ENCODE measurements at places on chromosomes 7 and 10. TPM values are rescaled to one million over a fixed set of nuclear protein-coding genes. Genes with fewer than 3 reads are reported as not detected.

Gene SEC31B
- total RNA-seq, result 19.6 TPM

Gene TYW1
- 40.9 TPM for total RNA-seq

GRCh38 chr7:155762036-155762435, 50.2 kb downstream of the SHH start:
- DNase-seq, result no peak

GRCh38 chr7:3087243-3087755, 43.6 kb upstream of the CARD11 start:
- DNase-seq, result no peak

GRCh38 chr7:153628825-153629224, 423.4 kb upstream of the DPP6 start:
- DNase-seq, result no peak

DNA sequence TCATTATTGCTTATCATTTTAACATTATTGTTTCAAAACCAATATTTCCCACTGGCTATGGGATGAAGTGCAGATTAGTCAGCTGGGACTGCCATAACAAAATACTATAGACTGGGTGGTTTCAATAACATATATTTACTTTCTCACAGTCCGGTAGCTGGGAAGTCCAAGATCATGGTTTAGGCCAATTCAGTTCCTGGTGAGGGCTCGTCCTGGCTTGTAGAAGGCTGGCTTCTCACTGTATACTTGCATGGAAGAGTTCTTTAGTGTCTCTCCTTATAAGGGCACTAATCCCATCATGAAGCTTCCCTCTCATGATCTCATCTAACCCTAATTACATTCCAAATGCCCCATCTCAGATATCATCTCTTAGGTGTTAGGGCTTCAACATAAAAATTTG, 101.3 kb downstream of the CHRM2 start:
- no peak for DNase-seq

DNA sequence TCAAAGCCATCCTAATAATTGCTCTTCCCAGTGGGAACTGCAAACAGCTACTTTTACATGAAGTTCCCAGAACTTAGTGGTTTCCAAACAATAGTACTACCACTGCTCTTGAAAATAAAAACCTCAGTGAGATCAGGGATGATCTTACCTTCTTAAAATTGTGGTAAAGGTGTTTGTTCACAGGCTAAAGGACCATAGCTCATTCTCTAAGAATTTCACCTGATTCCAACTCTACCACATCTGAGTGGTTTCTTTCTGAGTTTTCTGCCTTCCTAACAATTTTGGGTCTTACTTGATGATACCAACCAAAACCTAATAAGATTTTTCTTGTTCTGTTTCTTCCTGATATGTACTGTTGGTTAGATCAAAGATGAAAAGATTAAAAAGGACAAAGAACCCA, 45.6 kb upstream of the AGBL3 start:
- no peak for DNase-seq

DNA sequence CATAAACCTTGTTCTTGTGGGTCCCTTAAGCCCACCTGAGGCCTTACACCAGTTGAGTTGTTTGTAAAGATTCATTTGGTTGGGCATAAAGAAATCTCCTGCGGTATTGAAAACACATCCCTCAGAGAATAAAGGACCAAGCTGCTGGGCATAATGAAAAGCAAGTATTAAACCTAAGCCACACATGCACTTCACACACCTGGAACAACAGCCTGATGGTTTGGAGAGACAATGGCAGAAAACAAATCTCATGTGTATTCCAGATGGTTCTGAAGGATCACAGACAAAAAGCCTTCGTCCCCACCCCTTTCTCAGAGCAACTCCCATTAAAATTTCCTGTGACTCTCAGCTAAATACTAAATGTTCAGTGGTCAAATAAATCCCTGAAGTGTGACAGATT, 44.2 kb downstream of the FEZF1 start:
- DNase-seq, result no peak

DNA sequence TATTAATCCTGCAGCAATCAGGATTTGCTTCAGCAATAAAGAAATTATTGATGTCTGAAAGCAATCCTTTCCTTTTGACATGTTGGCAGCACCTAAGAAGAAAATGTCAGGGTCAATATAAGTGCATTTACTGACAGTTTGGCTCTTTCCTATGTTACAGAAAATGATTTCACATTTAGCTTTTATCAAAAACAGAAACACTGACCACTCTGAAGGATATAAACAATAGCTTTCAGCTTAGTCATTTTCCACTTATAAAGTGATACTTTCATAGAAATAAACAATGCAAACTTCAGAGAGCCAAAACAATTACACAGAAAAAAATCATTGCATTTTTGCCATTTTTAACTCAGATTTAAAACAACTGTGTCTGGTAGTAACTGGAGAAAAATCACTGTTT, 325.6 kb upstream of the KAT6B start:
- DNase-seq, result no peak

- no peak for DNase-seq
Measured at GRCh38 chr10:128863823-128864405, 603.1 kb upstream of the MGMT start.

GRCh38 chr10:42738679-42739078, 43.9 kb upstream of the BMS1 start:
- DNase-seq, result no peak

DNA sequence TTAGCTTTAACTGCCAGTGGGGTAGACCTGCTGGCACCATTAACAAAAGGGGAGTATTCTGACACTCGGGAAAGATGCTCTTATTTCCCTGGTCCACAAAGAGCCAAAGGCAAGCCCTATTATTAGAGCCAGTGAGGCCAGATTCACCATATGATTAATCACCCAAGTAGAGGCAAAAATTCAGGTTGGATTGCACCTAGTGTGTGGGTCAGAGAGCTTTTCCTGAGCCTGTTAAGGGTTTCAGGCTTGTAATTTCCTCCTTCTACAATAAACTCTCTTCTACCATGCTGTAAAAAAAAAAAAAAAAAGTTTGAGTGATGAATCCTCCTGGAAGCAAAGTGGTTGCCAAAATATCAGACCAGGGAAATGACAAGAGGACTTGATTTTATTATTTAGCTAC, 163.5 kb downstream of the MBL2 start:
- no peak for DNase-seq
